ENCODE measurements at places on chromosomes 11 and 22. TPM values are rescaled to one million over a fixed set of nuclear protein-coding genes. Genes with fewer than 3 reads are reported as not detected.
A peak's percentile ranks its signal among the peaks of the same experiment; 100 is the strongest.

GRCh38 chr22:37273126-37273845, 9.0 kb upstream of the CYTH4 start:
- DNase-seq: no peak

- DNase-seq: no peak
These were observed 10.3 kb downstream of the IGLL5 start for GRCh38 chr22:22897947-22898346.

DNA sequence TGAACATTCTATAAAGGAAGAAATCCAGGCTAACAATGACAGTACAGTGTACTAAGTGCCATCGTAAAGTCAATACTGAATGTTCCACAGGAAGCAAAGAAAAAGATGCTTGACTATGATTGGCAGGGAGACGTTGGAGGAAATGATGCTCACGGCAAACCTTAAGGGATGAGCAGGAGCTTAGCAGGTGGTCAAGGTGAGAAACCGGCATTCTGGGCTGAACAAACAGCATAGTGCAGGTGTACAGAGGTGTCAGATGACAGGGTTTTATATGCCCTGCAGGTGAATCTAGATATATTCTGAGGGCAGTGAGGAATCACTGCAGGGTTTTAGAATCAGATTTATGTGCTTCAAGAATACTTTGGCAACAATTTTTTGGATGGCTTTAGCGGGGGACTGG, 85.3 kb upstream of the HEPHL1 start:
- DNase-seq: no peak

The NAALAD2 gene
- 34.0 TPM for polyA plus RNA-seq

The P4HA3 gene
- 2.1 TPM for polyA plus RNA-seq

- DNase-seq: no peak
These were observed 729.3 kb downstream of the NTM start for GRCh38 chr11:132099692-132100091.

The SNX32 gene
- polyA plus RNA-seq: 3.1 TPM

The E2F8 gene
- 25.2 TPM for polyA plus RNA-seq

DNA sequence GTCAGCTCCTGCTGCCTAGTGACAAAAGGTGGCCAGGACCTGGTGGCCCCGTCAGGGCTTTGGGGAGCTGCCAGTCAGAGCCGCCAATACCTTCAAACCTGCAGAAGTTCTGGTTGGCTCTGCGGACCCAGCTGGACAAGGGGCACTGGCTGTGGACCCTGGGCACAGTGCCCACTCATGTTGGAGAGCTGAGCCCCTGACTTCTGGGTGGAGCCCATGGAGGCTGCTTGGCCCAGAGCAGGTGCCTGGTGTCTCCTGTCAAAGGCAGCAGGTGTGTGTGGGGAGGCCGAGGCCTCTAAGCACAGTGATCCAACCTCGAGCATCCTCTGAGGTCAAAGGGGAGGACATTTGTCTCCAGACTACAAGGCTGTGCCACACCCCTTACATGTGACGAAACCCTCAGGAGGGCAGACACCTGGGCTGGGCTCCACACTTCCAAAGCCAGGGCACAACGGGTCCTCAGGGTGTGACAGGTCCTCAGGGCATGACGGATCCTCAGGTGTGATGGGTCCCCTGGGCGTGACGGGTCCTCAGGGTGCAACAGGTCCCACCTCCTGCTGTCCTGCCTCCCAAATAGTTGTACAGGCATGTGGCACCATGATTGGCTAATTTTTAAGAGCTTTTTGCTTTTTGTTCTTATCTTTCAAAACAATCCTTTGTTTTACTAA, 37.0 kb downstream of the MUC2 start:
- no peak for DNase-seq

The PDGFD gene
- 4.9 TPM for polyA plus RNA-seq

DNA sequence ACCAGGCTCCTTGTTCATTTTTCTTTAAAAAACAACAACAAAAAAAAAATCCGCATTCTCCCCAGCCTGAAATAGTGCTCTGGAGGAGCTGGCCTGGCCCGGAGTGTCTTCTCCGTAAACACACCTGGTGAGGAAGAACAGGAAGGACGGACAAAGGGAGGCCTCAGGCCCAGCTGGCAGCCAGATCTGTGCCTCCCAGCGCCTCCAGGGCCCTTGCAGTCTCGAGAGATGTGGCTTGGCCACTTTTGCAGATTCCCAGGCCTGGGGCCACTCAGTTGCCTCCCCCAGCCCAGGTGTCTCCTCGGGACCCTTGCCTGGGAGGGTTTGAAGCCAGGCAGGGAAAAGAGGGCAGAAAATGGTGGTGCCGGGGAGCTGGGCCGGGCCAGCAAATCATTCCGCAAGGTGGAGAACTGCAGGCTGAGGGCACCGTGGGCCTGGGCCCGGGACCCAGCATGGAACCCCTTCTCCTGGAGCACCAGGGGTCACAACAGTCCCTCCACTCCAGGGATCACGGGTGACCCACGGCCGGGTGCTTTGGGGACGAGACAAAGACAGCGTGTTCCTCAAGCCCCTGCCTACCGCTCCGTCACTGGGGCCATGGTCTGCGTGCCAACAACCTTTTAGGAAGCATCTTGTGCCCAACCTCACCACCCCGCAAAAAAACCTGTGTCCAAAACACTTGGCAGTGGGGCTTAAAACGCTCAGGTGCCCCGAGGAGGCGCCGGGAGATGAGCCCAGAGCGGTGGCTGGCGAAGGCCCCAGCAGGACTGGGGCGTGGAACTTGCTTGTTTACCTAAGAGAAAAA, 67.1 kb upstream of the WNT7B start:
- no peak for DNase-seq

DNA sequence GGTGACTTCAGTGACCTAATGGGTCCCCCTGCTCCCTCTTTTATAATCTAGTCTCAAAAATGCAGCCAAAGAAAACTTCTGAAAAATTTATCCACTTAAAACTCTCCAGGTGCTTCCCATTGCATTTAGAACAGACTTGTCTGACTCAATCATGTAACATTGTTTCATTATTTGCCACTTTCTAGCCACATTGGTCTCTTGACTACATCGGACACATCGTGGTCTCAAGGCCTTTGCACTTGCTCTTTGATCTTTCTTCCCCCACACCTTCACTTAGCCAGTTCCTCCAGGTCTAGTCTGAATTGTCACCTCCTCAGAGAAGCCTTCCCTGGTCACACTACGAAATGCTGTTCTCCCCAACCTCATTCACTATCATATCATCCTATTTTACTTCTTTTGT, 97.0 kb upstream of the E2F8 start:
- DNase-seq: no peak

The PGA5 gene
- polyA plus RNA-seq: 0.44 TPM

- DNase-seq: no peak
These were observed 109.3 kb downstream of the ARFGAP2 start for GRCh38 chr11:47067401-47067800.

The CARNS1 gene
- polyA plus RNA-seq: 5.6 TPM

The GAS2 gene
- polyA plus RNA-seq: 12.0 TPM

GRCh38 chr22:27501191-27501936, 300.2 kb downstream of the MN1 start:
- DNase-seq: no peak

DNA sequence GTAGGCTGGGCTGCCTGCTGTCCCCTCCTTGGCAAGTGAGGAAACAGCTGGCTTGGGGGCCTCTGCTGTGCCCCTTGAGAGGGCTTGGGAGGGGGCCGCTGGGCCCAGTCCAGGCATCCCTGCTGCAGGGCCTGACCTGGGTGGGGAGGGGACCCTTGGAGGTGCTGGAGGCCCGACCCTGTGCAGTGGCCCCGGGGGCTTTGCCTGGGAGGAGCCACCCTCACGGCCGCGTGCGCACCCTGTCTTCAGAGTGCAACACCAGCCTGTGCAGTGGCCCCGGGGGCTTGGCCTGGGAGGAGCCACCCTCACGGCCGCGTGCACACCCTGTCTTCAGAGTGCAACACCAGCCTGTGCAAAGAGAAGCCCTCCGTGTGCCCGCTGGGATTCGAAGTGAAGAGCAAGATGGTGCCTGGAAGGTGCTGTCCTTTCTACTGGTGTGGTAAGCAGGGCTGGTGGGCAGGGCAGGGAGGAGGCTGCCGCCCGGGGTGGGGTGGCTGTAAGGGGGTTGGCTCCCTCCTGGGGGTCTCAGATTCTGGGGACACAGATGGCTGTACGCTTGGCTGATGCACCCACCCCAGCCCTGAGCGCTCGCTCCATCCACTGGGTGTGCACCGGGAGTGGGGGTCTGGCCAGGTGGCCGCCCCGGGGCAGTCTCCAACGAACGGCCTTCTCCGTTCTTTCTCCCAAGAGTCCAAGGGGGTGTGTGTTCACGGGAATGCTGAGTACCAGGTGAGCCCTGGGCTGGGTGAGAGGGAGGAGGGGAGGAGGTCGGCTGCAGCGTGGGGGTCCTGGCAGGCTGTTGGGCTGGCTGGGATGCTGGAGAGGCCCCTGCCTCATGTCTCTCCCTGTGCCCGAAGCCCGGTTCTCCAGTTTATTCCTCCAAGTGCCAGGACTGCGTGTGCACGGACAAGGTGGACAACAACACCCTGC, 32.9 kb downstream of the MUC2 start:
- DNase-seq: peak; percentile 74

The KRTAP5-1 gene
- not detected for polyA plus RNA-seq

DNA sequence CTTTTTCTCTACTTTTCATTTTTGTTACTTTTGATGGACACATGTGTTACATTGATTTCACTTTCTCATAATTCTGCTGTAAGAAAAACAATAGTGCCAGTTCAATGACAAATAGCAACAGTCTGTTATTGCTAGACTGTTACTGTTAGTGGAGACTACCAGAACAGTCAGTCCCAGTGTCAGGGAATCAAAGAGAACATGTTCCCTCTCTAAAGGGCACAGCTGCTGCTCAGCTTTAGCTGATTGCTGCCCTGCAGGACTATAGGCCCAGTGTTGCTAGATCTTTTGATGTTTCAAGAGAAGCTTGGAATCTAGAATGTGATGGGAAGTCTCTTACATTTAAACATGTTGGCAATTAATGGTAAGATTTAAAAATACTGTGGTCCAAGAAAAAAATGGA, 3.4 kb downstream of the BIRC3 start:
- DNase-seq: no peak

GRCh38 chr22:28402060-28402459, 277.6 kb downstream of the TTC28 start:
- DNase-seq: no peak

The FZD4 gene
- 27.1 TPM for polyA plus RNA-seq

DNA sequence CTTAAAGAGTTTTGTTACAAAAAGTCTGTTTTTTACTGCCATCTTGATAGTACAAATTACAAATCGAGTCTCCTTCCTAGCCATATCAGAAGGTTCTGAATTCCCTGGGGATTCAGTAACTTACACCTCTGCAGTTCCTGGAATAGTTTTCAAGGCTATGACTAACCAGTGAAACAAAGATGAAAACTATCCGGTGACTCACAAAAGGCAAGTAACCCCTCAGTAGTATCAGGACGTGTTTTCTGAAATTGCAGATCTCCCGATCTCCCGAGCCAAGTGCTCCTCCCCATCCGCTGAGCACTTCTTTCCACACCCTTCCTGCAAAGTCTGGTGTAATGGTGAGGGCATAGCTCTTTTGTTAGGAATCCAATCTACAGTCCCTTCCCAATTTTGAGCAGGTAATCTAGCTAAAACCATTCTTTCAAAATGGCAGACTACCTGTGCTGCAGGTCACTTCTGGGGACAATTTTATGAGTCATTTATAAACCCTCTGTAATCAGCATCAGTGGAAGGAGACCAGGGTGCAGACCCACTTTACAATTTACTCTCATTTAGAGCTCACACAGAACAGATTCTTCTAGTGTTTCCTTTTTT, 7.7 kb downstream of the E2F8 start:
- no peak for DNase-seq

The ELF5 gene
- 40.5 TPM for polyA plus RNA-seq

GRCh38 chr11:59849129-59849528, 3.8 kb upstream of the CBLIF start:
- no peak for DNase-seq

The PATL1 gene
- 38.6 TPM for polyA plus RNA-seq

The RCOR2 gene
- polyA plus RNA-seq: 14.4 TPM

DNA sequence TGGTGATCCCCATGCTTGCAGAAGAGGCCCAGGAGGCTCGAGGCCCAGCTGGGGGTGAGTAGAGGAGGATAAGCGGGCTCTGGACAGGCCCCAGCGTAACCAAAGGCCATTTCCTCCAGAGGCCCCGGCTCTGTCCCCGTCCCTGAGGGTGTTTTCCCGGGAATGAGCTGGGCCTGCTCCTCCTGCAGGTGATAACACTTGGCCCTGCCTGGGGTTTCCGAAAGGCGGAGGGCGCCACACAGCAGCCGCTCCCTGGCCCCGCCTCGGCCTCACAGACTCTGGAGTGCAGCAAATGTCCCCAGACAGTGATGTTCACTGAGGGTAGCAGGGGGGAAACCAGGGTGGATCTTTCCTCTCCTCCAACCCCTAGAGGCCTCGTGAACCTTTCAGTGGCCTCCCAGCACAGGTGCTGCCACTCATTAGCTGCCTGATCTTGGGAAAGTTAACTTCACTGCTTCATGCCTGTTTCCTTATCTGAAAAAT, 10.5 kb upstream of the MGAT3 start:
- no peak for DNase-seq

- DNase-seq: no peak
These were observed 203.4 kb downstream of the KIF18A start for GRCh38 chr11:27904358-27905055.

GRCh38 chr22:44408829-44409192, 89.2 kb downstream of the RTL6 start:
- no peak for DNase-seq

DNA sequence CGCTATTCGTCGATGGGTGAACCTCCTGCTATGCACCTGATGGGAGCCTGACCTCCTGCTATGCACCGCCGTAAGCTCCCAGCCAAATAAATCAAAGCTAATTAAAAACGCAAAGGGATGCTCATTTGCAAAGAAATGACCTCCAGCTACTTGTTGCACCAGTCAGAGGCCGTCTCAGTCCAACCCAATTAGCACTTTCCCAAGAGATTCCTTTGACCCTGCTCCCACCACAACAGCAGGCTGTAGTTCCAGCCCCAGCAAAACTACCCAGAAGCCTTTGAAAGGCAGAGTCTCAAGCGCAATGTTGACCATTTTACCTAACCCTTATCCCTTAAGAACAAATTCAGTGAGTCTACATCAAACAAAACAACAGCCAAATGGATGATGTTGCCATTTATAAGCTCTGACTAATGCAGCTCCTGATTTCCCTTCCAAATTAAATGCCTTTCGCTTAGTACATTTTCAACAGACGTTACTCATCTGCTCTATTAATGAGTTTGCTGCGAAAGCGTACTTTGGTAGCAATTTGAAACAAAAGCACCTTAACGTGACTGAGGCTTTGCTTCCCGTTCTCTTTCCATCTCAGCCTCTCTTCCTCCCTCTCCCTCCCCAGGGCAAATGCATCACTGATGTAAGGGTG, 17.2 kb upstream of the BSX start:
- no peak for DNase-seq

The DTX4 gene
- 68.7 TPM for polyA plus RNA-seq

DNA sequence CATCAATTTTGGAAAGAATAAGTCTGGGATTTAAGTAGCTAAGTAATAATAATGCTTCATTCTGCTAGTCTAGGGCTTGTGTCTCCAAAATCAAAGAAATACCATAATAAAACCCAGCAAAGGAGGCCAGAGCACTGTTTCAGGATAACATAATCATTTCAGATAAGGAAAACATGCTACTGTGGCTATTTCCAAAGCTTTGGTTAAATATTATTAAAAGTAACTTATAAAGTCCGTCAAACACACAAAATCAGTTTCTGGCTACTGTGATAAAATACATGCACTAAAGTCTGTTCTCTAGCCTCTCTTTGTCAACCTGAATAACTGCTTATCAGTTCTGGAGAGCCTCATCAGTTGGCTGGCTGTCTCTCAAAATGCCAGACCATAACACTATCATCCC, 1.5 kb upstream of the OR6T1 start:
- DNase-seq: no peak

The RCN1 gene
- polyA plus RNA-seq: 218 TPM

- no peak for DNase-seq
These were observed 188.6 kb downstream of the PGR start for GRCh38 chr11:100941033-100941432.

The HEPHL1 gene
- polyA plus RNA-seq: not detected

The MYO18B gene
- 0.11 TPM for polyA plus RNA-seq
